Stimulated activated CD4-positive, alpha-beta T cell treated with anti-CD3 and anti-CD28 coated beads, Interleukin-2, amount 100 ng/mL, for 24 hours (primary cell): ENCODE measurements at places on chromosomes 12 and 14.
A peak's percentile ranks its signal among the peaks of the same experiment; 100 is the strongest.

GRCh38 chr12:93060666-93061472, 131.8 kb upstream of the EEA1 start:
- DNase-seq, result no peak

DNA sequence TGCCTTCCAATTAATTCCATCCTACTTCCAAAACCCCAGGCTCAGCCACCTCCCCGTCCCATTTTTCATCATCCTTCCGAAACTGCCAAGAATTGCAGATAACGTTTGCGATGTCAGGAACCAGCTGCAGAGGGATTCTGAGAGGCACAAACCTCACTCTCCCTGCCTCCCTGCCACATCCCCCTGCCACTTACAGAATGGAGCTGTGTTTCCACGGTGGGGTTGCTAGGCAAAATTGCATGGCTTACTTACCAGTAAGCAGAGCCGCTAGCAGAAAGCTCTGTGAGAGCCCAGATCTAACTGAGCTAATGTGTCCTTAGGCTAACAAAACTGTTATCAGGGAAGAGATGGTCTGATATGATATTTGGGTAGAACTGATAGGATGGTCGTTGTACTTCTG, 127.4 kb downstream of the KCNK10 start:
- DNase-seq, result no peak

- DNase-seq, result no peak
Measured at GRCh38 chr12:45907955-45908354, 82.4 kb downstream of the SCAF11 start.

GRCh38 chr14:97010491-97011160, 213.4 kb downstream of the VRK1 start:
- DNase-seq, result no peak

- no peak for DNase-seq
Measured at GRCh38 chr14:36519431-36520321, at the start of gene NKX2-1. Gene NKX2-1, minus strand, starts transcription at chr14:36520232. Its CDS starts 103 bp downstream, at chr14:36520129.

GRCh38 chr14:75274899-75275569, 3.6 kb upstream of the FOS start:
- DNase-seq, result no peak

DNA sequence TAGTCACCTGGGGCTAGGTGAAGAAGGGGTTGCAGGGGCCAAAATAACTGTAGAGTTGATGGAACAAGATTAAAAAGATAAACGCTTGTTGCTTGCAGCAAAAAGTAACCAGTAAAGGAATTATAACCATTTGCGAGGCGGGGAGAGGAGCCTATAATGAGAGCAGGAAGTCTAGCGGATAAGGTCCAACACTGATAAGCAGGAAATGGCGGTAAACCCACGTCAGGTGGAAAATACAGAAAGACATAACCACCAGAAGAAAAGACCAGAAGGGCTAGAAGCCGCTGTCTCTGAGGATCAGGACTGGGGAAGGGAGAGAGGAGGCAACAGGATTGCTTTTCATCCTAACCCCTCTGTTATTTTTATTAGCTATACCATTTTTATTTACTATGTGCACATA, 303.3 kb downstream of the DPF3 start:
- no peak for DNase-seq

DNA sequence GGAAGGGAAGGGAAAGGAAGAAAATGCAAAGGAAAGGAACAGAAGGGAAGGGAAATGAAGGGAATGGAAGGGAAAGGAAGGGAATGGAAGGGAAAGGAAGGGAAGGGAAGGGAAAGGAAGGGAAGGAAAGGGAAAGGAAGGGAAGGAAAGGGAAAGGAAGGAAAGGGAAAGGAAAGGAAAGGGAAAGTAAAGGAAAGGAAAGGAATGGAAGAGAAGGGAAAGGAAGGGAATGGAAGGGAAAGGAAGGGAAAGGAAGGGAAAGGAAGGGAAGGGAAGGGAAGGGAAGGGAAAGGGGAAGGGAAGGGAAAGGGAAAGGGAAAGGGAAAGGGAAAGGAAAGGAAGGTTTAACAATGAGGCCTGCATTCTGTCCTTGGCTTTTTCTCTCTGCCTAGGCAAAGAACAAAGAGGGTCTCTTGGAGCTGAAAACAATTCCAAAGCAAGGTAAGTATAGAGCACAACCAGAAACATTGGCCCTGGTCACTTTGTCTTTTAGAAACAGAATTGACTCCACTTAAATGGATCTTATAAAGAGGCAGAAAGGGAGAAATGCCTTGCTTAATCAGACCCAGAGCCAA, 525.9 kb upstream of the TMPO start:
- DNase-seq, result no peak

- DNase-seq, result no peak
Measured at GRCh38 chr12:103334466-103334865, 161.3 kb downstream of the C12orf42 start.

- no peak for DNase-seq
Measured at GRCh38 chr14:36254020-36254624, 66.3 kb downstream of the MBIP start.

DNA sequence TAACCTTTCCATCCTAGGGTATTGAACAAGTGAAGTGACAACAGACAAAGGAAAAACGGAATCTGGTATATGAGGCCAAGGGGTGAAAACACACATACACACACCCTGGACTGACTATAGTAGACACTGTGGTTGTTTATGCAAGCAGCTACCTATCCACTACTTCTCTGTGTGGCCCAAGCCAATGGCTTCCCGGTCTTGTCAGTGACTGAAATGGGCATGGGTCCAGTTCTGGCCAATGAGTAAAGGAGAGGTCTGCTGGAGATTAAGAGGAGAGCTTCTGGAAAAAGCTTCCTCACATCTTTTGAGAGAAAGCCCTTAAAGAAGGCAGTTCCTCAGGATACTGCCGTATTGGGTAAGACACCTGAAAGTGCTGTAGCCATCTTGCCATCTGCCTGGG, 19.3 kb downstream of the MBIP start:
- no peak for DNase-seq

DNA sequence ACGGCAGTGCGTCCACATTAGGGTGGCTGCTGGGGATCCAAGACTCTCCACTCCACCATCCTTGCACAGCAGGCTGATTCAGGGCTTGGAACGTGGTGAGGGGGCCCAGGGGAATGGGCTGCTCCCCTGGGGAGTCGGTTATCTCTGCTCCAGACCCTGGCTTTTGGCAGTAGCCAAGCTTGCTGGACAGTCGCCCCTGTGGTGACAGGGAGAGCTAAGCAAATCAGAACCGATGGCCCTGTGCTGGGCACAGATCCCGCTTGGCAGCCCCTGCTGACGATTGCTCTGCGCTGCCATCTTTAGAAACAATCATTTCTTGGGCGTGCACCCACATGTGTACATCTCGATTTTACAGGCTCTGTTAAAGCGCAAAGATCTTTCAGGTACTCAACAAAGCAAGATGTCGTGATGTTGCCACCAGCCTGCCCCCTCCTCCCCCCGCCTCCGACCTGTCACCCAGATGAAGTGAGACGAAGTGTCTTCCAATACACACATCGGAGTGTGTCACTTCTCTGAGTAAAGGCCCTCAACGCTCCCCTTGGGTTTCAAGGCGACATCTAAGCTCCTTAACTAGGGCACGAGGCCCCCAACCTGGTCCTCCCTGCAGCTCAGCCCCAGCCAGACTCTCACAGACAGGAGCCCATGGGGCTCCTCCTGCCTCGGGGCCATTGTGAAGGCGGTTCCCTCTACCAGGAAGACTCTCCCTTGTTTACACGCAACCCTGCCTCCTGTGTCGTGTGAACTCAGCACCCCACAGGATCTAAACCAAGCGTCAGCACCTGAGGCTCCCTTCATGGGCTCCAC, 55.6 kb downstream of the PITPNM2 start:
- no peak for DNase-seq

- no peak for DNase-seq
Measured at GRCh38 chr12:89787763-89788162, 79.1 kb upstream of the ATP2B1 start.

- DNase-seq, result no peak
Measured at GRCh38 chr12:108581311-108582227, 16.3 kb downstream of the TMEM119 start.

GRCh38 chr14:104238424-104239184, 100.2 kb downstream of the KIF26A start:
- no peak for DNase-seq

DNA sequence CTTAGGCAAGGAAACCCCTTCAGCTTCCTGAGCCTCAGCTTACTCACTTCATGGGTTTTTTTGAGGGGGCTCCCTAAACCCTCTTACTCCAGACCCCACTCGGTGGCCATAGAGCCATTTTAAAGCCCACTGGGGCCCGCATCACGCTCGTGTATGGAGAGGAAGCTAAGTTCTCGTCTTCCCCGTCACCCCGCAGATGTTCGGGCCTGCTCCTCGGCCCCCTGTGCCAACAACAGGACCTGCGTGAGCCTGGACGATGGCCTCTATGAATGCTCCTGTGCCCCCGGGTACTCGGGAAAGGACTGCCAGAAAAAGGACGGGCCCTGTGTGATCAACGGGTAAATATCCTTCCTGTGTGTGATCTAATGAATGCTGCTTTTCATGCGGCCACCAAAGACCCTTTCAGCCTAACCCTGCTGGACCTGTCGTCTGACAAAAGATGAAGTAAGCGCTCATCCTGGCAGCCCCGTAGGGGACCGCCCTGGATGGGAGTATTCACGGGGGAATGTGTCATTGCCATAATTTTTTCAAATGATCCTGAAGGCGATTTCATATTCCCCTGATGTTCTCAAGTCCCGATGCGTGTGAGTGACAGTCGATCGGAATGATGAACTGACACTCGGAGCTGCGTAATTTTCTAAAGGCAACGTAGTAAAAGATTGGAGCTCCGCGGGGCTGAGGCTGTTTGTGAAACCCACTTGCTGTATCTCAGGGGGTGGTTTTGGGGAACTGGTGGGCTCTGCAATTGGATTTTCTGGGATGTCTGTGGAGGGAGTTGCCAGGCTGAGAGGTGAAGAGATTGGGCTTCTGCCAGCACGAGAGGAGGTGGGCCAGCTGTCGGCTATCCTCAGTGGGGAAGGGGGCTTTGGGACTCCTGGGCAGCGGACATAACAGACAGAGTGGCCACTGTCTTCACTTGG, 5.4 kb downstream of the DLK1 start:
- no peak for DNase-seq

- DNase-seq, result no peak
Measured at GRCh38 chr12:70154960-70155589, 88.2 kb upstream of the CNOT2 start.

- DNase-seq, result no peak
Measured at GRCh38 chr12:23867794-23868193, 81.7 kb downstream of the SOX5 start.

- DNase-seq, result peak; percentile 68
Measured at GRCh38 chr14:93994919-93995682, 2.0 kb upstream of the CCDC197 start.

DNA sequence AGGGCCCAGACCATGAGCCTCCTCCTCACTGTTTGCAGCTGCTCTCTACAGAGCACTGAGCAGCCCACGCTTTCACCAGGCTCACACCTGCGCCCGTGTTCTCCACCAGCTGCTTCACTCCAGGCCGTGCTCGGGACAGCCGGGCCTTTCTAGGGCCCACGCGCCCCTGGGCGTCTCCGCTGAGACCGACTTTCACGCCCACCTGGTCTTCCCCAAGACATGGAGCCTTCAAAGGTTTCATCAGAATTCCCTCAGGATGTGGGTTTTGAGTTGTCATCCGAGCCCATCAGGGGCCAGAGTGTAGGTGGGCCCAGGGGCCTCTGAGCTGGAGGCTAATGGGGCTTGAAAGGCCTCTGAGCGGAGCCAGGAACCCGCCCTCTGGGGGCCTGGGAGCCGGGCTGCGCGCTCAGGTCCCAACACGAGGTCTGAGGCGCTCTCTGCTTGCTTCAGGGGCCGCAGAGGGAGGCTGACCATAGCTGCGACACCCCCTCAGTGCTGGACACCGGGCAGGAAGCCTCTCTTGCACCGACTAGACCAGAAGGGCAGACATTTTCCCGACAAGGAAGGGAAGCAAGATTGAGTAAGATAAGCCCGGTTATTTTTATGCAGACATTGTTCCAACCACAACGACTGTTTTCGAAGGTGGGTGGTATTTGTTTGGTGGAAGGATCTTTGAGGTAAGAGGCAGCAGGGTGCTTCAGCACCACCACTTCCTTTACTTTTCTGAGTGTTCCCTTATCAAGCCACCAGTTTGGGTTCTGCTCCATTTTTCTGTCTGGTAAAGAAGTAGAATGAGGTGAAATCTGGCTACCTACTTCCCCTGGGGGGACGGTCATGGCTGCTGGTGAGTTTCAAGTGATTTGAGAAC, 125.0 kb upstream of the FUT8 start:
- peak; percentile 58 for DNase-seq

- DNase-seq, result no peak
Measured at GRCh38 chr12:47995981-47996401, 8.3 kb downstream of the COL2A1 start.

DNA sequence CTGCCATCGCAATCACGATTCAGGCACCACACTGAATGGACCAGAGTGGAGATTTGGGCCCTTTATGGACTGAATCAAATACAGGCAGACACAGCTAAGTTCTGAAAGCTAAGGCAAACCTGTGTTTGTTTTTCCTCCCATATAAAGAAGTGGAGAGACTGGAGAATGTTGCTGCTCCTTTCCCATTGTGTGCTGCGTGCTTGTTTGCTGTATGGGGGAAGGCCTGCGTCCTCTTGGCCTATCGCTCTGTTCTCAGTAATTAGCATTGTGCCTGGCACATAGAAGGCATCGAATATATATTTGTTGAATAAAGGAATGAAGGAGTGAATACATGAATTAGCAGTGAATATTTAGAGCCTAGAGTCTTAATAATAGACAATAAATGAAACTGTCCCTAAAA, 12.4 kb downstream of the ST8SIA1 start:
- no peak for DNase-seq

DNA sequence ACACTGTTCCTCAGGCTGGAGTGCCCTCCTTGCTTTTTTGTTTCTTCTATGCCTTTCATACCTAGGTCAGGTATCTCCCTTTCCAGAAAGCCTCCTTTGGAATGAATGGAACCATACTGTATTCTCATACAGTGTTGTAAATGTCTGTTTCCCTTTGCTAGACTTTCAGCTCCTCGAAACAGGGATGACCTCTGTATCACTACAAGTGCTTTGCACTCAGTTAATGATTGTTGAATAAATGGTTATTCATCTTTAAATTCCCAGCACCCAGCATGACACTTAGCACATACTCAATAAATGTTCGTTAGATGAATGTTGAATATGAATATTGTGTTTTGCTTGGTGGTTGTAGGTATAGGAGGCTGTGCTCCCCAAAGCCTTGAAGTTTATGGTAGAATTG, 5.9 kb upstream of the TULP3 start:
- no peak for DNase-seq

GRCh38 chr12:13288501-13288900, 92.0 kb downstream of the EMP1 start:
- DNase-seq, result no peak

- DNase-seq, result no peak
Measured at GRCh38 chr12:15939111-15939510, 28.0 kb downstream of the DERA start.

GRCh38 chr12:31466768-31467167, 124.2 kb downstream of the DENND5B start:
- no peak for DNase-seq

DNA sequence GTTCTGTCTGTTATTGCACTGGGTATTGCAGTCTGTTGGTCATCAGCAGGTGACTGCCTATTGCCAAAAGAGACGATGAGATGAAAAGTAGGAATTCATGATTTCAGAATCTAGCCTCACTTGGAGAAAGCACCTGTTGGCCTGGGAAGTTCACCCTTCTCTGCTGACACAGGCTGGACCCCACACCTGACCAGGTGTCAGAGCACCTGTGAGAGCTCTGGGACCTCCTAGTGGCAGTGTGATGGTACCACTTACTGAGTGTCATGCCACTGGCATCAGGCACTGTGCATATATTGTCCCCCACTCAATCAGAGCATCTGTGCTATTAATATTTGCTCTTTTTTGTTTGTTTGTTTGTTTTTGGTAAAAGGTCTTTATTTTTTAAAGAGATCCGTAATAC, 68.0 kb downstream of the RASSF3 start:
- no peak for DNase-seq

- DNase-seq, result no peak
Measured at GRCh38 chr14:82766996-82767395, 1233.3 kb upstream of the SEL1L start.
